Upper lobe of left lung (tissue), 6 donors: ENCODE measurements at places on chromosomes 3 and 15. TPM values are rescaled to one million over a fixed set of nuclear protein-coding genes. Genes with fewer than 3 reads are reported as not detected.

The GPR27 gene
- total RNA-seq = 2.0 TPM

The EHHADH gene
- total RNA-seq = 13.1 TPM

The TPRG1 gene
- 27.3 TPM for total RNA-seq

The PLXND1 gene
- 207 TPM for total RNA-seq

The LAMB2 gene
- total RNA-seq = 349 TPM
